ENCODE measurements at places on chromosomes 3 and 15.

GRCh38 chr3:176615826-176616225 is 581.5 kb downstream of the TBL1XR1 start:
- no peak for DNase-seq

- no peak for DNase-seq
These were observed 2.6 kb upstream of the HCLS1 start for GRCh38 chr3:121663171-121663847.

- DNase-seq: no peak
These were observed 47.6 kb downstream of the PHLDB2 start for GRCh38 chr3:111906656-111907055.

- DNase-seq: no peak
These were observed 156.8 kb downstream of the USP13 start for GRCh38 chr3:179809639-179810038.

- DNase-seq: no peak
These were observed 63.3 kb upstream of the LRRC3B start for GRCh38 chr3:26559227-26559626.

GRCh38 chr15:51132384-51133139 is 37.9 kb upstream of the TNFAIP8L3 start:
- peak; percentile 93 for DNase-seq

- DNase-seq: peak; percentile 85
These were observed 118.7 kb downstream of the RPL22L1 start for GRCh38 chr3:170751083-170751898.

DNA sequence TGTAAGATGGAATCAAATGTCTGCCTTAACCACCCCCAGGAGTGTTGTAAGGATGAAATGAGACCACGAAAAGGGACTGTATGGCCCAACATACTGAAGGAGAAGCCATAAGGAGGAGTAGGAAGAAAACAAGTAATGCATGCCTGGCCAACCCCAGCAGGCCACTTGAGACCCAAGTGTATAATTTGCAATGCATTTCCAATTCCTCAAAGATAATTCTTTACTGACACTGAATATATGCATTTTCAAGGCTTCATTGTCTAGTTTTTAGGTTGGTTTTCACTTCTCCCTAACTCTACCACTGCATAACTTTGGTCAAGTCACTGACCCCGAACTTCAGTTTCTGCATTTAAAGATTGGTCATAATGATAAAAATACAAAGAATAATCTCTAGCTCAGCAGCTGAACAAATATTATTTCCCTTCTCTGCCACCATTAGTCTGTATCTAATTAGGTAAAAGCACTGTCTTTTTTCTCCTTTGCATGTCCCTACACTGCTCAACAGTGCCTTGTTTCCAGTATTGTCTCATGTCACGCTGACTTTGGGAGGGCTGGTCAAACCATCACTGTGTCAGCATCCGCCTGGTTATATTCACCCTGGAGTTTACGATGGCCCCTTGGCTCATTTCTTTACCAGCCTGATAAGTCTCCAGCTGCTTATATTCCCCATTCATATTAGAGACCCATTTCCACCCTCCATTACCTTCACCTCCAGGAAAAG is 378.6 kb downstream of the NTRK3 start:
- no peak for DNase-seq

- DNase-seq: no peak
These were observed 40.7 kb upstream of the POLG start for GRCh38 chr15:89375093-89376005.

DNA sequence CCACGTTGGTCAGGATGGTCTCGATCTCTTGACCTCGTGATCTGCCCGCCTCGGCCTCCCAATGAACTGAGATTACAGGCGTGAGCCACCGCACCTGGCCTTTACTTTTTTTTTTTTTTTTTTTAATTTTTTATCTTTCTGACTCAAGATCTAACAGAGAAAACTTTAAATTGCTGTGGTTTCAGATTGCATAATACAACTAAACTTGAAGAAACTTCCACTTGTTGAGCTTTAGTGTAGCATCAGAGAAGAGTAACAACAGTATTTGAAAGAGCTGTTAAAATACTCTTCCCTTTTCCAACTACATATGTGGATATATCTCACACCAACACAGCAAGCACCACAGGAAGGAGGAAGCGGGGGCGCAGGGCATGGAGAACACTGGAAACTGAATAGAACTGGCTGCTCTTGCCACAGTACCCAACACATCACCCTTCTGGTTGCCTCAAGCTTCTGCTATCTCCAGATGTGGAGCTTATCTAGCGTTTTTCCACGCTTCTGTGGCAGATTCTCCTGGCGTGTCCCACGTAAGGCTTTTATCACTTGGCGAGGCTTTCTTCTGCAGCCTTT is 45.4 kb downstream of the MAP6D1 start:
- no peak for DNase-seq

GRCh38 chr15:78067328-78068228 is 9.9 kb downstream of the TBC1D2B start:
- no peak for DNase-seq

DNA sequence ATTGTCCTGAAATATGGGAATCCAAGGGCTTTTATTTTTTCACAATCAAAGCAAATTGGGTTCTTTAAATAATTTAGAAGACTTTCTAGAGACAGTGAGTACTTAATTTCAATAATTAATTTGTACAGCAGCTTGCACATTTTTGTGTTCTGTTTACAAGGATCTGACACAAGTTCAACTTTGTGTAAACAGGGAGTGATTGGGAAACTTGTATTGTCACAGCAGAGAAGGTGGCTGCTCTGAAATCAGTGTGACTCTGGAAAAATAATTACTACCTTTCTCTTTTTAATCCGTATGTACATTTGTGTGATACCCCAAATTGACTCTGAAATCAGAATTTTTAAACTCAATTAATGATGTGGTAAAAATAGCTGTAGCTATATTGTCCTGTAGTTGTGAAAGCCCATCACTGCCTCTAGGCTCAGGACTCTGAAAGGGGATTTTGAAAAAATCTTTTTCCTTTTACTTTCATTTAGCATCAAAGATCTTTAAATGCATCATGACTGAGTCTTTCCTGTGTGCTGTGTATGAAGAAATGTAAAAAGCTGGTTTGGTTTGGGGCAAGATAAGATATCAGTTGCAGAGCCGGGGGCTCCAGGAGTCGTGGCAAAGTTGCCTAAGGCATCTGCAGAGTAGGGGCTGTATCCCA is 45.1 kb downstream of the MFSD1 start:
- no peak for DNase-seq

GRCh38 chr15:67573194-67573593 is 30.7 kb downstream of the MAP2K5 start:
- DNase-seq: no peak

GRCh38 chr15:59180945-59181600 is 25.6 kb upstream of the LDHAL6B start:
- peak; percentile 69 for DNase-seq
